ENCODE measurements at places on chromosomes 5 and 9.

DNA sequence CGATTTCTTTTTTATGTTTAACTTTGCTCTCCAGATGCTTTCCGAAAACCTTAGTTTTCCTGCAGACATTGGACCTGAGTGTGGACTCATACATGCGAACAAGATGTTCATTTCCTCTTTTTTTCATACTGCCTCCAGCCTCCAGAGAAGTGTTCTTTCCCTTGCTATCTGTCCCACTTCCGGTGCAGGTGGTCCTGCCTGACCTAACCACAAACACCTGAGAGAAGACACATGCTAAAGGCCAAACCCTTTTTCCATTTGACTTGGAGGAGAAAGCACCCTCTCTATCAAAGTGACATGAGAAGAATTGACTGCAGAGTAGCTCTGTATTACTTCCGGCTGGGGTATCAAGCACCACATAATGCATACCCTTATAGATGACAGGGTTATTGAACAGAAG lies 334.0 kb downstream of the ARHGEF28 start:
- DNase-seq = no peak

- no peak for DNase-seq
These were observed 35.7 kb downstream of the ANGPTL2 start for GRCh38 chr9:127086771-127087170.

DNA sequence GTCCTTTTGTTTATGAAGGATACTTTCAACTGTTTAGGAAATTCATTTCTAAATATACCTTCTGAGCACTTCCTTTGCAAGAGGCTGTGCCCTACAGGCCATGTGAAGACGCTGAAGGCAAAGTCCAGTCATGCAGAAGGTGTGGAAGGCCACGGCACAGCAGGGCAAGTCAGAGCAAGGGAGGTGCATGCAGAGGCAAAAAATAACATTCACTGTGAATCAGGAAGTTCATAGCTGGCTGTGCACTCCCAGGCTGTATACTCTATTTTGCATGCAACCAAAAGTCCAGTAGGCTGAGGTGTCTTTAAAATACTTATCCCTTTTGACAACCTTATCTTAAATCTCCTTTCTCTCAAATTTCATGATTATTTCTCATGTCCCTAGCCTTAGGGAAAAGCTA lies 50.3 kb downstream of the GNAQ start:
- DNase-seq = no peak

DNA sequence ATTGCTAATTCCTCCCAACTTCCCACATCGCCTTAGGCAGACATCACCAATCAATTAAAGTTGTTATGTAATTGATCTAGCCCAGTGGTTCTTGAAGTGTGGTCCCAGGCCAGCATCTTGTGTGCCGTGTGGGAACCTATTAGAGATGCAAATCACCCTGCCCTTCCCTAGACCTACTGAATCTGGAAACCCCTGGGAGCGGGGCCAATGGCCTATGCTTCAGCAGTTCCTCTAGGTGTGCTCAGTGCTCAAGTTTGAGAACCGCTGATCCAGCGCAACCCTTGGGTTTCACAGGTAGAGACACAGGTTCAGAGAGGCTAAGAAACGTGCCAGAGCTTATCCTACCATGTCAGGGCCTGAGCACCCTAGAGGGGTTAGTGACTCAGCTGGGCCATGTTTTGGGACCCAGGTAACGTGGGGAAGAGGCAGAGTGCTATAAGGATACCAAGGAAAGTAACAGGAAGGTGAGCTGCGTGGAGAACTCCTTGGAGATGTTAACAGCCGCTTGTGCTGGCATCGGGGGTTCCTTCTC lies 4.4 kb downstream of the SLC34A1 start:
- no peak for DNase-seq

DNA sequence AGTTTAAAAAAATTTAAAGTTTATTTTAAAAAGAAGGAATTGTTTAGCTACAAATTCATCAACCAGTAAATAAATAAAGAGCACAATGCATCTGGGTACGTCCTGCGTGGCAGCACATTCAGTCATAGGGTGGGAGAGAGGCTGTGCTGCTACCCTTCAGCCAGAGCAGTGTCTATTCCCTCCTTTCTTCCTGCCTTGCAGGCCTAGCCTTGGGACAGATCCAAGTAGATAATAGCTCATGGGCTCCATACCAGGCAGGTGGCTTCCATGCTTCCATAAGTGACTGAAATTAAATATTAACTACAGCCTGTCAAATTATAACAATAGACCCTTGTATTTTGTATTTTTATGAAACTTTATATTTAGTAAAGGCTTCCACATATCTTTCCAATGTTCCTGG lies 408.3 kb upstream of the RGMB start:
- no peak for DNase-seq

DNA sequence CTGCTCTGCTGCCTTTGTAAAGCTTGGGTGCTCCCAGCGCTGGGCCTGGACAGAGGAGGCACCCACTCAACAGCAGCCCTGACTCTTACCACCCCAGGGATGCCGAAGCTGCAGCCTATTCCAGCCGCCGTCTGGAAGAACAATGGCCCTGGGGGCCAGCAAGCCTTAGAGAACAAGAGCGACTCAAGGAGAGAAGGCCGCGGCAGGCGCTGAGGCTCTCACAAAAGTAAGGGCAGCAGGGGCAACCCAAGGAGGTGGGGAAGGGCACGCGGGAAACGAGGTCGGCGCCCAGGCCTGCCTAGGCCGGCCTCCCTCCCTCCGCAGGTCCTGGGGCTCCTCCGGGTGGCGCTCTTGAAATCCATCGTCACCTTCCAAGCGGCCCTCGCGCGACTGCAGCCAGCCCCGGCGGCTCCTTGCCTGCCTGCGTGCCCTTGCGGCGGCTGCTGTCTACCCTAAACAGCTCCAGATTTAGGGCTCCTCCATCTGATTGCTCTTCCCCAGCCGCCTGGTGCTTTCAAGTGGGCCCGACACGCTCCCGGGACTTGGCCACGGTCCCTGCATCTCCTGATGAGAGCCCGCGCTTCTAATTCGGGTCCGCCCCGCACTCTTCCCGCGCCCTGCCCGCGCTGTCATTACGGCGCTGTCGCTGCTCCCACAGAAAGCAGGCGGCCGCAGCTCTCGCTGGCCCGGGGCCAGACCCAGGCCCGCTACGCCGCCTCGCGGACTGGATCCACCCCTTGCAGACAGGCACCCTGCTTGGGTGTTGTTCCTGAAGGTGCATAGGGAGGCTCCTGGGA lies 213.3 kb downstream of the SEMA6A start:
- no peak for DNase-seq

DNA sequence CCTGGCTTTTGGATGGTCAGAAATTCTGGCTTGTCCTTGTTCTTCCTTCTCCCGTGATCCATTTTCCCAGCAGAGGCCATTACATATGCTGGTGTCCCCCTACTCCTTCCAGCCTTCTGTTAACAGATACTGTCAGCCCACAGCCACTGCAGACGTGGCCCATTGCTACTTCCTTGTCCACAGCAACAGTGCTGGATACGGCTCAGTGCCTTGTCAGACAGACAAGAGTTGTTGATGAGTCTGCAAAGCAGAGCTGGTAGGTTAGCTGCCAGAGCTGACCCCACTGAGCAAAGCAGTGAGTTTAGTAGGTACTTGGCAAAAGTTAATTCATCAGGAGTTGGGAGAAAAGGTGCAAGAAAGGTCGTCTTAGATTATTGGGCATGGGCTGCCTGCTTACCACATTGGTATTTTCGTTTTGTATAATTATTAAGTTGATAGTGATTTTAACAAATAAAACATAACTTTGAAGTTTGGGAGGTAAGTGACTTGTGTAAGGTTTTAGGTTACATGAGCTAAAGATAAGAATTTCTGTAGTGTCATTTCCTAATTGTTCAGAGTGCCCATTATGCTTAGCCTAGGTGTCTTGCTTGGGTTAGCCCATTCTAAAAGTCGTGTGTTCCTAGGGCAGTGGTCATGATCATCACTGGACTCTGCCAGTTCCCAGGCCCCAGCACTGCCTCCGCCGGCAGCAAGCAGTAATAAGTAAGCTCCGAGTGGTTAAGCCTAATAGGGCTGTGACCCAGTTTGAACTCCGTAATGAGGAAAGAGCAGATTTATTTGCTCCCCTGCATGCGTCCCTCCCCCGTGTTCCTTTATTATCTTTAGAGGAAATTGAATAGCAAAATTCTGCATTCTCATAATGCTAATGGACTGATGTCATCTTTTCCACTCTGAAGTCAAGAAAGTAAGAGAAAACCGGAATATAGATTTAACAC lies 292.0 kb downstream of the FANCC start:
- peak; percentile 50 for DNase-seq

- DNase-seq = no peak
These were observed 23.4 kb downstream of the ANGPTL2 start for GRCh38 chr9:127098916-127099553.

GRCh38 chr5:133322743-133323142 lies 270.9 kb downstream of the HSPA4 start:
- DNase-seq = no peak

DNA sequence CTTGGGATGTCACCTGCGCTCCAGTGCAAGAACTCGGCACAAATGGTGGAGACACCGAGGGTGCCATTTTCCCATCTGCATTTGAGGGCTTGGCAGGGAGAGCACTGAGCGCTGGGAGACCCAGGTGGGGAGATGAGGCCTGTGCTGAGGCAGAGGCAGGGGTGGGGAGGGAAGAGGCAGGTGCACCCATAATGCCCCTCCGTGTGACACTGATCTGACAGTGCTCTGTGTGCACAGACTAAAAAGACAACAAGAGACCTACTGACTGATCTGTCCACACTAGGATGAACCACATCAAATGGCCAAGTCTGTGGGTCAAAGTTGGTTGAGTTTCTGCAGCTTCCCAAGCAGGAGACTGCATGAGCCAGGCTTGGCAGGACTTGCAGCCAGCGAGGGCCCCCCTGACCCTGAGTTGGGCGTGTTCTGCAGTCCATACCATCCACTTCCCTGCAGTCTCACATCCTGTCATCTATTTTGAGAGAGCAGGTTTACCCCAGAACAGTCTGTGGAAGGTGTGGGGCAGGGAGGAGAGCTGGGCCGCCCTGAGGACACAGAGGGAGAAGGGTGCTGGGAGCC lies 41.9 kb downstream of the NEK6 start:
- DNase-seq = no peak

DNA sequence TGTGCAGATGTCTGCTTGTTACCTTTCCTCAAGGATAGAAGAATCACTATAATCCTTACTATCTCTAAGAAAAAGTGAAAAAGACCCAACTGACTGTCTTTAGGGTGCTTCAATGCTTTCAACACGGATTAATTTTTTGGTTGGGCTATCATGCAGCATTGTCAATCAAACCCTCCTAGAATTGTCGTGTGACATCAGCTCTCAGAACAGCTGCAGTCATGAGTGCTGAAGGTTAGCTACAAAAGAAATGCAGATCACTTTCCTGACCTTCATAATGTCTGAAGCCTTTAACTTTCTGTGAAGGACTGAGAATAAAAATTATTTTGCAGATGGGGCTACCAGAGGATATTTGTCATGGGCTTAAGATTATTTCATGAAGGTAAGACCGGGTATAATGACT lies 107.9 kb upstream of the EFNA5 start:
- DNase-seq = no peak

GRCh38 chr5:74895906-74896305 lies 29.7 kb upstream of the FAM169A start:
- DNase-seq = no peak

DNA sequence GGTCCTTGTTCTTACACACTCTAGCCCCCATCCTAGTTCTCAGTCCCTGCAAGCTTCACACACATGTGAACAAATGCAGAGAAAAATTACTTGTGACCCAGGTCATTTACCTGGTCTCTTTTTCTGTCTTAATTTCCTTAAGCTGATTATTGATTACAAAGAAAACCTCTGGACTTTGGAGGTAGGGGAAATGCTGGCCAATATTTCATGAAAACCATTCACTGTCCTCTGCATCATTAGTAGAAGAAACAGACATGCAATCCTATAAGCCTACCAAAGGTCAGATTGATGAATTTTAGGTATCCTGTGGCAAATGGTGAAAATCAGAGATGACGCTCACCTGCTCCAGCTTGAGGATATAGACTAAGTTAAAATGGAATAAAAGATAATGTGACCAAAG lies 366.8 kb downstream of the ARRDC3 start:
- no peak for DNase-seq

GRCh38 chr5:179699616-179700237 lies 960 bp downstream of the CANX start:
- DNase-seq = no peak

DNA sequence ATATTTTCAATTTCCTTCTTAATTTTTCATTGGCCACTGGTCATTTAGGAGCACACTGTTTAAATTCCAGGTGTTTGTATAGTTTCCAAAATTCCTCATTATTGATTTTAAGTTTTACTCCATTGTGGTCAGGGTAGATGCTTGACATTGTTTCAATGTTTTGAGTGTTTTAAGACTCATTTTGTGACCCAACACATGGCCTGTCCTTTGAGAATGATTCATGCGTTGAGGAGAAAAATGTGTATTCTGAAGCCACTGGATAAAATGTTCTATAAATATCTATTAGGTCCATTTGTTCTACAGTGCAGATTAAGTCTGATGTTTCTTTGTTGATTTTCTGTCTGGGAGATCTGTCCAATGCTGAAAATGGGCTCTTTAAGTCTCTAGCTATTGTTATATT lies 24.4 kb upstream of the FNIP1 start:
- no peak for DNase-seq

DNA sequence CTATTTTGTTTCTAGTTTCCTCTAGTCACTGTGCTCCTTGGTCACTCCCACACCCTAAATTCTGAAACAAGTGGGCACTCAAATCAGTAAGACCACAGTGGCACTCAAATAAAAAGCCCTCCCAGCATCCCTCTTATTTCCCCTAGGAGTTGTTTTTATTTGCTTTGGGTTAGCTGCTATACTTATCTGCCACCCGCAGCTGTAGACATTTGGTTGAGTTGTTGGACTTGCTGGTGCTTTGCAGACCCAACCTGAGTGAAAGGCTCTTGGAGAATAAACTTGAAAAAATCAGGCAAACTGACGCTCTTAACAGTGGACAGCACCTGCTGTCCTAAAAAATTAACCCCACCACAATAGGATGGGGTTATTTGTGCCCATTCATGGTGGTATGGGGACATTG lies 203.0 kb downstream of the SPATA31A6 start:
- no peak for DNase-seq

DNA sequence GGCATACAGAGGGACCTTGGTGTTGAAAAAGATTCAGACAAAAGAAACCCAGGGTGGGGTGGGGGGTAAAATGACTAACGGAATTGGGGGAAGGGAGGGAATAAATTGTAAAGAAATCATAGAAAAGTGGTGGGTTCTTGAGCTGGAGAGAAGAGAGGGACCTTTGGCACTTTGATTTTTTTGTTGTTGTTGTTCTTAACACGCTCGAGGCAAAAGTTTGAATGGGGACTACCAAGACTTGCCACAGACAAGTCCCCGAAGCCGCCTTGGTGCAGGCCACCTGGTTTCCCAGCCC lies 616 bp downstream of the VCAN start:
- DNase-seq = no peak

DNA sequence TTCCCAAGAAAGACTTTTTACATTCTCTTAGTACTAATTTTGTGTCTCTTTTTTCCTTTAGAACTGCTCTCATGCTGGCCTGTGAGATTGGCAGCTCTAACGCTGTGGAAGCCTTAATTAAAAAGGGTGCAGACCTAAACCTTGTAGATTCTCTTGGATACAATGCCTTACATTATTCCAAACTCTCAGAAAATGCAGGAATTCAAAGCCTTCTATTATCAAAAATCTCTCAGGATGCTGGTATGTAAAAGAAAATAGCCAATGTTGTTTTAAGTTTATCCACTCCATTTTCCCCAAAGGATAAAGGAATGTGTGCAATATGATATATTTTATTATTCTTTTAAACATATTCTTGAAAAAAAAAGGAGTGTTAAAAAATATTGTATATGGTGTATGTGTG lies 27.3 kb upstream of the TTC23L start:
- DNase-seq = no peak
